ENCODE measurements at places on chromosomes 6 and 20. TPM values are rescaled to one million over a fixed set of nuclear protein-coding genes. Genes with fewer than 3 reads are reported as not detected.

GRCh38 chr20:54131675-54132611 is 41.8 kb downstream of the CYP24A1 start:
- no peak for DNase-seq

DNA sequence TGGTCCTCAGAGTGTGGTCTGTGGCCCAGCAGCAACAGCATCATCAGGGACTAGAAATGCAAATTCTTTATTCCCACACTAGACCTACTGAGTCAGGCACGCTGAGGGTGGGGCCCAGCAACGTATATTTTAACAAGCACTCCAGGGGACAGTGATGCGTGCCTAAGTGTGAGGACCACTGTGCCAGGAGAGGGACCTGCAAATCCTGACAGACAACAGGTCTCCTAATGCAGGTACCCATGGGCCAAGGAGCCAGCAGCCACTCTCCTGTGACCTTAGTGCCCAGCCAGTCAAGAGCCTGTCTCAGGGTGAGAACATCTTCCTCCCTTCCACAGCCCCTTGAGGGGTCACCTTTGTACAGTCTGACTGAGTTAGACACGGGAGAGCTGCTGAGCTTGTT is 8.0 kb upstream of the MYLK2 start:
- no peak for DNase-seq

- no peak for DNase-seq
Observed at GRCh38 chr6:36355819-36356218, 19.1 kb upstream of the BNIP5 start.

DNA sequence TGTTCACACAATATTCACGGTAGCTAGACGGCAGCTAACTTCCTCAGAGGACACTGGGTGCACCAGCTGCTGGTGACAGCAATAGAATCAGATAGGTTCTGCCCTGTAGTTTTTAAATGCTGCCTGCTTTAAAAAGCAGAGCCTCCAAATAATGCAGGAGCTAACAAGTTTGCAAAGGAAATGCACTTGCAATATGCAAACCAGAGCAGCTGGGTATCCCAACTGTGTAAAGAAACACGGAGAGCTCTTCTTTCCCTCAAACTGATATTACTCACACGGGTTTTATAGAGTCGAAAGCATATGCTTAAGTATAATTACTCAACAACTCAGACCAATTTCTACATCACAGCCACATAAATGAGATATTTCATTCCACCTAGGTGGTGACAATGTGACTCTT is 432.7 kb downstream of the TFAP2A start:
- no peak for DNase-seq

DNA sequence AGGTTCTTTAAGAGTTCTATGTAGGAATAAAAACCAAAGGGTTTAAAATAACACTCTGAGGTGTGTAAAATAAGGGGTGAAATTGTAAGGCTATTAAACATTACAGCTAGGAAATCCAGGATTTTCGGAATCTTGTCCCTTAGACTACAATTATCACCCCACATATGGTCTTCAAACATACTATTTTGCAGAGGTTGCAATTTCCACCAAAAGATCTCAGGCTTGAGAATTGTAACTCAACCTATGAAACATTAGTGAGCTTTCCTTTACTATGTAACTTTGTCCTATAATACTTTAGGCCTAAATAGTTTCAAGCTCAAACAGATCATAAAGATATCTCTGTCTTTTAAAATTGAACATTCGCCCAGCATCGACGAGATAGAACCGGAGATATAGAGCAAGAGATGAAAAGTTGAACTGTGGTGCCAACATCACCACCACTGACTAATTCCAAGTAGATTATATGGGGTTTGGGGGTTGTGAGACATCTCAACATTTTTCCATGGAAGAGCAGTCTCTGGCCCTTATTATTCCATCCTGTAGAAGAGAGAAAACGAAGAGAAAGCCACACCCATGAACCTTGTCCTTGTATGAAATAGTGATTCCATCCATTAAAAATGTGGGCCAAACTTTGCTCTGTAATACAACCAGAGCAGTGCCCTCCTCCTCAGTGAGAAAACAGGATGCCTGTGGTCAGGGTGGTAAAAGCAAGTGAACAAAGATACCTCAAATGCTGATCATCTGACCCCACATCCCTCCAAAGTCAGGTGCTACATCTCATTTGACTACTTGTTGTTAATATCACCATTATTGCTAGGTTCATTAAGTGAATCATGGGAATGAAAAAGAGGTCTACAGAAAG is 284.5 kb upstream of the GJE1 start:
- no peak for DNase-seq

GRCh38 chr6:73542891-73543290 is 22.1 kb upstream of the EEF1A1 start:
- DNase-seq, result no peak

- DNase-seq, result peak; percentile 96
Observed at GRCh38 chr20:17680836-17681725, 961 bp downstream of the RRBP1 start.

GRCh38 chr6:21384216-21384615 is 209.3 kb upstream of the SOX4 start:
- DNase-seq, result no peak

GRCh38 chr6:11909696-11910132 is 102.4 kb upstream of the HIVEP1 start:
- DNase-seq, result no peak

DNA sequence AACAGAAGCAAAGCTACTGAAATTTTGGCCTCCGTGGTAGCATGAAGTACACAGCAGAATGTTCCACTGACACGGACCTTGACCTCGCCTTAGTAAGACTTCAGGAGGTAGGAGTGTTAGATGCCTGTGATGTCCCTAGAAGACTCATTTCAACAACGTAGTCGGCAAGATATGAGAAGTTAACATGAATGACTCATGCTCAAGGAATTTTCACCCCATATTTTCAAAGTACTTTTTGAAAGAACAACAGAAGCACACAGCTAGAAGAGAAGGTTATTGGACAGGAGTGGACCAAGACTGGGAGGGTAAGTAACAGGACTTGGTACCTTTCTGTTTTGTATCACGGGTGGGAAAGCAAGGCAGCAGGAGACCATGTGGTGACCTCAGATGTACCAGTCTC is 78.0 kb downstream of the DZANK1 start:
- DNase-seq, result no peak

DNA sequence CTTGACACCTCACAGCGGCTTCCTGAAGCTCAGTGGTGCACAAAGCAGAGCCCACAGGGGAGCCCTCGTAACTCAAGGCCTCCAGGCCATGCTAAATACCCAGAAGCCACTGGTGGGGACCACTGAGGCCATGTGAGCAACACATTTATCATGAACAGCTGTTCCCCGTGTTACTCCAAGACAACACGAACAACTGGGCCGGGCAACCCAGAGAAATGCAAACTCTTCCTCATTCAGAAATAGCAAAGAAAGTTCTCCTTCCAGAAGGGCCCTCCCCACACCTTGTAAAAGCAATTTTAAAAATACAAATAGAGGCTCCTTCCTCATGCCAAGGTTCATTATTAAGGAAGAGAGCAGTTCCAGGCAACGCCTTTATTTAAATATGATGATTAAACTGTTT is 36.3 kb upstream of the SLCO4A1 start:
- no peak for DNase-seq

DNA sequence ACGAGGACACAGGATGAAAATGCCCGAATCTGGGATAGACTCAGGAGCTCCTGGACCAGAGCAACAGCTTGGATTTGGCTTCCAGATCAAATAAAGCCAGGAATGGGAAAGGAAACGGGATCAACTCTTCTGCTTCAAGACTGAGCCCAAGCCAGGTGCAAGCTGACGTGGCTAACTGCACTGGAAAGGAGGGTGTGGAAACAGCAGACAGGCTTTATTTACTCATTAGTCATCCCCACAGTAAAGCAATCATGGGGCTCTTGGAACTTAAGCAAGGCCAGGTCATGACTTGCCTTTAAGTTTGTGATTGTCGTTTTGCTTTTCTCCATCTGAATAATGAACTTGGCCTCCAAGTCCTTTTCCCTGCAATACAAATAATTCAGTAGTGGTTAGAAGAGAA is 45.2 kb downstream of the KIF16B start:
- no peak for DNase-seq

GRCh38 chr6:40899684-40900155 is 139.3 kb downstream of the UNC5CL start:
- no peak for DNase-seq

DNA sequence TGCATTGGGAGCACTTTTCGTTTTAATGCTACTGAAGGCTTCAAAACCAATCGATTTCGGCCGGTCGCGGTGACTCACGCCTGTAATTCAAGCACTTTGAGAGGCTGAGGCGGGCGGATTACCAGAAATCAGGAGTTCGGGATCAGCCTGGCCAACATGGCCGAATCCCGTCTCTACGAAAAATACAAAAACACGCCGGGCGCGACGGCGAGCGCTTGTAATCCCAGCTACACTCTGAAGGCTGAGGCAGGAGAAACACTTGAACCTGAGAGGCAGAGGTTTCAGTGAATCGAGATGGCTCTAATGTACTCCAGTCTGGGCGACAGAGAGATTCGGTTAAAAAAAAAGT is 58.4 kb downstream of the TRIM38 start:
- DNase-seq, result peak; percentile 90

- DNase-seq, result no peak
Observed at GRCh38 chr6:21767891-21768648, 174.5 kb downstream of the SOX4 start.

Gene SPATA25
- 9.6 TPM for total RNA-seq

Gene CGAS
- 6.2 TPM for total RNA-seq

Gene RNF146
- total RNA-seq, result 46.7 TPM

Gene NNAT
- total RNA-seq, result 0.65 TPM

Gene PLN
- total RNA-seq, result 234 TPM

Data from posterior vena cava (tissue), 2 donors.